Caco-2 (cell line): ENCODE measurements at places on chromosomes 2 and 18.

- no peak for DNase-seq
Observed at GRCh38 chr2:206435742-206436141, 7.6 kb upstream of the ADAM23 start.

GRCh38 chr2:205555566-205556230 is 126.6 kb upstream of the NRP2 start:
- no peak for DNase-seq

DNA sequence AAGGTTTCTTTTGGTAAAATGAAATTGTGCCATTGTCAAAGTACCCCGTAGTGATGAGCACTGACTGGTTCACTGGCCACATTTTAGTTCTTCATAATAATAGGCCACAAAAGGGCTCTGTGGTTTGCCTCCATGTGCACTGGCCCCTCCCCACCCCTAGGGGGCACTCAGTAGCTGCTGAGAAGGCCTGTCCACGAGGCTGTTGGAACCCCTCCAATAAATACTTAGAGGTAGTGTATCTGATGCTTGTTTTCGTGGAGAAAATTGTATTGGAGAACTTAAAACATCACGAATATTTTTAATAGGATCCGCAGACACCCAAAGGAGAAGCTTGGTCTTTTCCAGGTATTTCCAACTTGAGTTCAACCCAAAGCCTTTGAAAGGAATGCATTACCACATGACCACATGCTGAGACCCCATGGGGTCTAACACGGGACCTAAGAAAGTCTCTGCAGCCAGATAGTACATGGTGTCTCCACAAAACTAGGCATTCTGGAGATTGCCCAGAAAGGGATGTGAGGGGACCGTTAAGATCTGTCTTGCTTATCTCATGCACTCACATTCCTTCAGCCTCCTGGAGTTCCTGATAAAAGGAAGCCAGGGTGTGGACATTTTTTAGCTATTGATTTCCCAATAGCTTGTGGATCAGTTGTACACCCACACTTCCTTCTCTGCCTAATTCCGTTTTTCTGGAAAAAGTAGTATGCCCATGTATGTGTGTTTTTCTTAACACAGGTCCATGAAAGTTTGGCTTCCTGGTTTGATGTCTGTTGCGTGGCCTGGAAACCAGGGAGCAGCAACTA is 28.5 kb upstream of the NOSTRIN start:
- DNase-seq: peak; percentile 62

DNA sequence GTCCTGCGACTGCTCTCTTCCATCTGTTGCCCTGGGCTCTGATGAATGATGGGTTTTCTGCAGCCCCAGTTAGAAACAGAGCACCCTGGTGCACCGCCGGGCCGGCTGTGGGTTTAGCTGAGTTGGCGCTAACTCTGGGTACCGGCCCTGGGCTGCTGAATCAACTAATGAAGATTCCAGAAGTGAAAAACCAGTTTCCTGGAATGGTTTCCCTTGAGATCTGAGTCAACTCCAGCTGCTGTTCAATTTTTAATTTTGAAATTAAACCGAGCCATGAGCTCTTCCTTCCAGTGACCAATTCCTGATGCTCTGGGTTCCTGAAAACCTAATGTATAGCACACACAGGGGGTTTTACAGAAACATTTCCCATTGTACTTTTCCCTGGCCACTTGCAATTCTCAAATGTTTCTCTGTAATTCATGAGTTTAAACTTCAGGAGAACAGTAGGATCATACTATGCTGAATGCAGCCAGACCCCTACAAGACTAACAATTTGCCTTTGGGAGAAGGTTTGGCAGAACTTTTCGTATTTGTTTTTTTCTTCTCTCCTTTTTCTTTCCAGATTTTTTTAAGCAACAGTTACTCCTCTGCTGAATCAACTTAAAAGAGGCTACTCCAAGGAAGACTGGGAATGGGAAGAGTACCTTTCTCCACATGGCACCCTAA is 5.5 kb downstream of the COL6A3 start:
- no peak for DNase-seq

DNA sequence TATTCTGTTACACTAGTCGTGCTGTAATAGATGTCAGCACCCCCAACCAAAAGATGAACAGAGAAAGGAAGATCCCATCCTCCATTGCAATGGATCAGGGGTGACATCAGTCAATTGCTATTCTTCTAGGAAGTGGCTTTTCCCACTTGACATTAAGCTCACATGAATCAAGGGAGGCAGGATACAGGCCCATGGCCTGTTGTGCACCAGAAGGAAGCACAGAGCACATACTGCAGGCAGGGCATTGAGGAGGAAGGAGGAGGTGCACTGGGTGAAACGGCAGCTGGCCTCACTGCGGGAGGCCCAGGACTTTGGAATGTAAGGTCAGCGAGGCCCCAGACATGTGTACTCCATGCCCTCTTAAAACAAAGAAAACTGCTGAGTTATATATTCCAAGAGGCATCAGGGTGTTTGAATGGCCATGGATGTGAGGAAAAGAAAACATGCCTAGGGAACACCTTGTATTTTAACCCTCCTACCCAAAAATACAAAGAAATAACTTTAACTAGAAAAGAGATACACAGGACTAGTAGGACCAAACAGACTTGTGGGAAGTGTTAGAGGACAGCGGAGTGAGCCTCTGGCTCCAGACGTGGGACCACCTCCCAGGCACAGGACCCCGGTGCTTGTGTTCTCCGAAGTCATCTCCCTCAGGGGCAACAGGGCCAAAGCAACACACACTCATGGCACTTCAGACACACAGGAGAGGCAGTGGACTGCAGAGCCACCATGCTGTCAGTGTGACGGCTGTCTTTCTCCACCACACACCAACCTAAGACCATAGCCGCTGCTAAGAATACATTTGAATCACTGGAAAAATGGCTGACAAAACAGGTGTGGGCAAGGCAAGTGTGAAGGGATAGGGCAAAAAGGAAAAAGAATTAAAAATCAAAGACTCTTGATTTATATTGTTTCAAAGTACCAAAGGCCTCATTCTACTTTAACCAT is 51.4 kb upstream of the RIOK3 start:
- DNase-seq: peak; percentile 43

GRCh38 chr2:148594216-148594615 is 50.3 kb upstream of the EPC2 start:
- no peak for DNase-seq

- DNase-seq: no peak
Observed at GRCh38 chr2:190407246-190407661, 901 bp upstream of the MFSD6 start.

- no peak for DNase-seq
Observed at GRCh38 chr18:9989481-9989880, 75.7 kb downstream of the VAPA start.

- DNase-seq: no peak
Observed at GRCh38 chr2:55054106-55054875, 4.0 kb upstream of the RTN4 start.

- peak; percentile 25 for DNase-seq
Observed at GRCh38 chr2:178804791-178805190, 2.4 kb downstream of the TTN start.

GRCh38 chr2:11502740-11503292 is 31.0 kb upstream of the GREB1 start:
- no peak for DNase-seq

- no peak for DNase-seq
Observed at GRCh38 chr18:48955830-48956261, 5.1 kb upstream of the SMAD7 start.

GRCh38 chr2:79100285-79100684 is 12.5 kb upstream of the REG1B start:
- no peak for DNase-seq

- DNase-seq: no peak
Observed at GRCh38 chr2:25957743-25958142, 24.6 kb downstream of the KIF3C start.
